ENCODE measurements at places on chromosomes 11 and 22.

DNA sequence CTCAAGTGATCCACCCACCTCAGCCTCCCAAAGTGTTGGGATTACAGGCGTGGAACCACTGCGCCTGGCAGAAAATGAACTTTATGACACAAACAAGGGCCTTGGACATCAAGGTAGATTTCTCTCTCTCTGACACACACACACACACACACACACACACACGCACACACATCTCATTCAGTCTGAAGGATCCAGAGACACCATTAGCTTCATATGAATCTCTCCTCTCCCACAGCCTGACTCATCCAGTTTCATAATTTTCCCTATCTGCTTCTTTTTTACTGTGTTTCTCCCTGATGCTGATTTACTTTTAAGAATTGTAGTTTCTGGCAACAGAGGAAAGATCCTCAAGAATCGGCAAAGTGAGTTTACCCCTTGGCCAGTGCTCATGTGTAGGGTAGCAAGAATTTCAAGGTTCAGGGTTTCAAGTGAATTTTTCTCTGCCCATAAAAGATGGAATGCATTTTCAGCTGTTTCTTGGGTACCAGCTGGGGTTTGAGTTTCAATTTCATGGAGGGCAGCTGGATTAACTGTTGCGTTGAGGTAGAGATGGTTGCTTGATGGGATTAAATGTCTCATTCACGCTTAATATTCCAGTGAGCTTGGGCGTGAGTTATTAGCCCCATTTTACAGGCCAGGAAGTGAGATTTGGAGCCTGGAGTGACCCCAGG lies 3.5 kb downstream of the MYO18B start:
- no peak for DNase-seq

DNA sequence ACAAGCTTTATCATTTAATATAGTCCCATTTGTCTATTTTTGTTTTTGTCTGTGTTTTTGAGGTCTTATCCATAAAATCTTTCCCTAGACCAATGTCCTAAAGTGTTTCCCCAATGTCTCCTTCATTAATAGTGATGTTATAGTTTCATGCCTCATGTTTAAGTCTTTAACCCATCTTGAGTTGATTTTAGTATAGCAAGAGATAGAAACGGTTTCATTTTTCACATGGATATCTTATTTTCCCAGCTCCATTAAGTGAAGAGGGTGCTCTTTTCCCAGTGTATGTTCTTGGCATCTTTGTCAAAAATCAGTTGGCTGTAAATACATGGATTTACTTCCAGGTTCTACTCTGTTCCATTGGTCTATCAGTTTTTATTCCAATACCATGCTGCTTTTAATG lies 58.2 kb downstream of the KCNQ1OT1 start:
- no peak for DNase-seq

DNA sequence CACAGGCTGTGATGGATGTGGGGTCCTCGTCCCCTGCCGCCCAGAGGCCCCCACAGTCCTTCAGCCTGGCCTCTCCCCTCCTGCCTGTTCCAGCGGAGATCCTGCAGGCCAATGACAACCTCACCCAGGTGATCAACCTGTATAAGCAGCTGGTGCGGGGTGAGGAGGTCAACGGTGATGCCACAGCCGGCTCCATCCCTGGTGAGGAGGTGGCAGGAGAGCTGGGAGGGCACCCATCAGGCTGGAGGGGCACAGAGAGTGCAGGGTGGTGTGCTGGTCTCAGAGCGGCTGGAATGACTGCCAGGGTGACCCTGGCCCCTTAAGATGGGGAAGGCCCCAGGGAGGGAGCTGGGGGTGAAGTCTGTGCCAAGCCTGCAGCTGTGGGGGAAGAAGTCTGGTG lies 14.6 kb upstream of the SH3BP1 start:
- no peak for DNase-seq

DNA sequence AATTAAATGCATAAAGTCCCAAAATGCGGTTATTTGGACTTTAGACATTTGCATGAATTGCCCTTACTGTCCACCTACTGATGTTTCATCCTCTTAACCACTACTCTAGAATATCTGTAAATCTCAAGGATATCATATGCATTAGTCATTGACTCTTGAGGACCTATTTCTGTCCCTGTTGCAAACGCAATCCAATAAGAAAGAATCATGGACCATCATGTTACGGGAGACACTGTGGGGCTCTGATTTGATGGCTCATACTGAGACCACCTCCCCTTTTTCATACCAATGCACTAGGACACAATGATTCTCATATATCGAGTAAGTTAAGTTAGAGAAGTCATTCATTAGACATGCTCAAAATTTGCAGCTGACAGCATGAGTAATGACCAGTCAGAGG lies 14.4 kb downstream of the POU2AF2 start:
- no peak for DNase-seq

DNA sequence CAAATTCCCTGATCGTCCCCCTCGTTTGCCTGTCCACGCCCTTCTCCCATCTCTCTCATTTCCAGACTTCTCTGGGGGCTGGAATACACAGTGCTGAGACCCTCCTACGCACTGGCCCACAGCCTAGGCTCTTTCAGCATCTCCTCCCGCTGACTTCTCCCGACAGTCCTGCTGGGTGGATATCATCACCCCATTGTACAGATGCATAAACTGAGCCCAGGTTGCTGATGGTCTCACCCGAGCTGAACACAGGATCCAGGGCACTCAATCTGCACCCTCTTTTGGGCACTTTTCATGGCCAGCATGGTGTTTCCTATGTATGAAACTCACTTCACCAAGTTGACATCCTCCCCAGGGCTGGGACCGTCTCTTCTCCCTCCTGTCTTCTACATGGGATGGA lies 31.7 kb upstream of the PICK1 start:
- no peak for DNase-seq

- no peak for DNase-seq
Measured at GRCh38 chr11:108558222-108558621, 35.3 kb downstream of the EXPH5 start.

DNA sequence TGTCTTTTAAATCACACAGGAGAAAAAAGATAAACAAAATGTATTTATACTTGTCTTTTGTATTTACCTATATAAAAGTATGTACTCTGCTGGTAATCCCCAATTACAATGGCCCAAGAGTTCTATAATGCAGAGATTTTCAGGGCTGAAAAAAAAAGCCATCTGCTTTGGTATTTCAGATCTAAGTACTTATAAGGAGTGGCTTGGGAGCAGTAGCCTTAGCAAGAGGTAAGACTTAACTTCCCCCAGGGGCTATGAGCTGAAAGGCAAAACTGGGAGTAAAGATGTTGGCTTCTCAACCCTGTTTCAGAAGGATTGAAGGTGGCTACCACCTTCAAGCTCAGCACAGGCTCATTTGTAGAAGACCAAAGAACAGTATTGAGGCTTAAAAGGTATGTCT lies 35.3 kb upstream of the EP300 start:
- no peak for DNase-seq

DNA sequence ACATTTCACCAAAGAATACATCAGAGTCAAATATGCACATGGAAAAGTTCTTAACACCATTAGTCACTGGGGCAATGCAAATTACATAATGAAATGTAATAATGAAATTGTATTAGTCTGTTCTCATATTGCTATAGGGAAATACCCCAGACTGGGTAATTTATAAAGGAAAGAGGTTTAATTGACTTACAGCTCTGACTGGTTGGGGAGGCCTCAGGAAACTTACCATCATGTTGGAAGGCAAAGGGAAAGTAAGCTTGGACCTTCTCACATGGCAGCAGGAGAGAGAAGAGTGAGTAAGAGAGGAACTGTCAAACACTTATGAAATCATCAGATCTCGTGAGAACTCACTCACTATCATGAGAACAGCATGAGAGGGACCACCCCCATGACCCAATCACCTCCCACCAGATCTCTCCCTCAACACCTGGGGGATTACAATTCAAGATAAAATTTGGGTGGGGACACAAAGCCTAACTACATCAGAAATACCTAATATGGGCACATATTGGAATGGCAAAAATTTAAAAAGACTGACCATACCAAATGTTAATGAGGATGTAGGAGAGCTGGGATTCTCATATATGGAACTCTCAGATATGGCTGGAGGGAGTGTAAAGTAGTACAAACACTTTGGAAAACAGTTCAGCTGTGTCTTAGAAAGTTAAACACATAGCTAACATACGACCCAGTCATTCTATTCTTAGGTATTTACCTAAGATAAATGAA lies 65.1 kb upstream of the CD44 start:
- DNase-seq, result no peak

- DNase-seq, result no peak
Measured at GRCh38 chr11:43925932-43926505, 16.4 kb upstream of the C11orf96 start.
